CD8-positive, alpha-beta memory T cell (primary cell): ENCODE measurements at places on chromosomes 3 and 15.

- no peak overlapping the region for H3K4me3 ChIP-seq
- H3K36me3 ChIP-seq, result no peaks in the 10 kb centered on the region
- H3K4me1 ChIP-seq, result no peaks in the 10 kb centered on the region
- DNase-seq, result no peak
Measured at GRCh38 chr3:163916596-163917560, 1161.4 kb downstream of the SI start.

GRCh38 chr3:186642014-186642413 lies 1.8 kb downstream of the FETUB start:
- no peak overlapping the region for H3K4me3 ChIP-seq
- H3K4me1 ChIP-seq, result no peaks in the 10 kb centered on the region
- no peak overlapping the region for H3K27ac ChIP-seq
- no peaks in the 10 kb centered on the region for H3K36me3 ChIP-seq
- H3K27me3 ChIP-seq, result no peaks in the 10 kb centered on the region

GRCh38 chr3:129433565-129433964 lies 5.1 kb upstream of the EFCAB12 start:
- H3K4me1 ChIP-seq, result peaks cover 21% of the 10 kb centered on the region
- no peak overlapping the region for H3K27ac ChIP-seq
- H3K36me3 ChIP-seq, result peaks cover 38% of the 10 kb centered on the region
- no peaks in the 10 kb centered on the region for H3K27me3 ChIP-seq

DNA sequence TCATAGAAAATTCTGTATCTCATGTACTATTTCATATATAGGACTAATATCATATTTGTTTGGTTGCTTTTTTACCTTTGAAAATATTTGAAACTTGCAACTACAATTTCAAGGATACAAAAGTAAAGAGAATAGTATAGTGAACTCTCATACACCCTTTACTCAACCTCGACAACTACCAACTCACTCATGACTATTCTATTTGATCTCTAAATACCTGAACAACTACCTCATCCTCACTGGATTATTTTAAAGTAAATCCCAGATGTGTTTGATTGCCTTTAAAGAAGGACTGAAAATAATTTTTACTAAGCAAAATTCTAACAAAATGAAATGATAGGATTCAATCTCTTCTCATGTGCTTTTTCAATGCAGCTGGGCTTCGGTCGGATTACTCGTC lies 12.1 kb downstream of the TMPRSS7 start:
- no peak for DNase-seq
- H3K27ac ChIP-seq, result no peak overlapping the region
- H3K36me3 ChIP-seq, result no peaks in the 10 kb centered on the region
- no peaks in the 10 kb centered on the region for H3K27me3 ChIP-seq
- no peak overlapping the region for H3K4me3 ChIP-seq
- H3K4me1 ChIP-seq, result peaks cover 4% of the 10 kb centered on the region

GRCh38 chr3:100214574-100214964 lies 46.2 kb upstream of the TBC1D23 start:
- H3K4me3 ChIP-seq, result no peak overlapping the region
- H3K27me3 ChIP-seq, result no peaks in the 10 kb centered on the region
- H3K27ac ChIP-seq, result no peak overlapping the region
- no peaks in the 10 kb centered on the region for H3K36me3 ChIP-seq
- H3K4me1 ChIP-seq, result peaks cover 13% of the 10 kb centered on the region

- H3K36me3 ChIP-seq, result no peaks in the 10 kb centered on the region
- H3K4me1 ChIP-seq, result no peaks in the 10 kb centered on the region
- no peak for DNase-seq
- H3K27me3 ChIP-seq, result peaks cover 12% of the 10 kb centered on the region
- no peak overlapping the region for H3K4me3 ChIP-seq
Measured at GRCh38 chr3:32817257-32817557, 590 bp upstream of the TRIM71 start.

DNA sequence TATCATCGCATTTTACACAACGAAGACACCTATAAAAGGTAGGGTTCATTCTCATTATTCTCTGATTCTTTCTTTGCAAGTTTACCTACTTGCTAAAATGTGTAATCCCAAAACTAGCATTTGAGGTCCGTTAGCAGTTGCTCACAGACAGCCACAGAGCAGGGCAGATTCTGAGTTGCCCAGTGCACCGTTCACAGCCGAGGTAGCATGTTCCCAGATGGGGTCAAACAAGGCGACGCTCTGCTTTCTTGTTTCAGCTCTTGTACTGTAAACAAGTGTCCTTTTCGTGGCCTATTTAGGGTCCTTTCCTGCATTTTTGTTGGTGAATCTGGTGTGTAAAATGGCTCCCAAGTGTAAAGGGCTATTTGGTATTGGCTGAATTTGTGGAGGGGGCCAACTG lies 3.1 kb downstream of the PPP1R2 start:
- no peak for DNase-seq
- H3K27ac ChIP-seq, result no peak overlapping the region
- no peaks in the 10 kb centered on the region for H3K36me3 ChIP-seq
- peak overlapping the region; percentile 85 for H3K4me3 ChIP-seq
- H3K27me3 ChIP-seq, result no peaks in the 10 kb centered on the region

DNA sequence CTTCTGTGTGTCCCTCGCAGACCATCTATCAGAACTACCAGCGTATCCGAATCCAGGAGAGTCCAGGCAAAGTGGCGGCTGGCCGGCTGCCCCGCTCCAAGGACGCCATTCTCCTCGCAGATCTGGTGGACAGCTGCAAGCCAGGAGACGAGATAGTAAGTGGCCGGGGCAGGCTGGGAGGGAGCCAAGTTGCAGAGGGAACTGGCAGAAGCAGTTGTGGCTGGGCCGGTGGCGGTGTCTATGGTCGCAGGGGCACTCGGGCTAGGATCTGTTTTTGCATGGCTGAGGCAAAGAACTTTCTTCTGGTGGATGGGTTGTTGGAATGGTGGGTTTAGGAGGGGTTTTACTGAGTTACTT lies 10.1 kb downstream of the MCM2 start:
- H3K27me3 ChIP-seq, result no peaks in the 10 kb centered on the region
- no peak overlapping the region for H3K27ac ChIP-seq

- no peaks in the 10 kb centered on the region for H3K36me3 ChIP-seq
- H3K27ac ChIP-seq, result no peak overlapping the region
- DNase-seq, result no peak
- no peaks in the 10 kb centered on the region for H3K4me1 ChIP-seq
Measured at GRCh38 chr15:81209635-81210034, 13.0 kb downstream of the IL16 start.

GRCh38 chr3:31968927-31969418 lies 12.1 kb downstream of the OSBPL10 start:
- H3K27ac ChIP-seq, result no peak overlapping the region
- no peak for DNase-seq
- no peaks in the 10 kb centered on the region for H3K27me3 ChIP-seq
- no peaks in the 10 kb centered on the region for H3K36me3 ChIP-seq
- no peaks in the 10 kb centered on the region for H3K4me1 ChIP-seq

DNA sequence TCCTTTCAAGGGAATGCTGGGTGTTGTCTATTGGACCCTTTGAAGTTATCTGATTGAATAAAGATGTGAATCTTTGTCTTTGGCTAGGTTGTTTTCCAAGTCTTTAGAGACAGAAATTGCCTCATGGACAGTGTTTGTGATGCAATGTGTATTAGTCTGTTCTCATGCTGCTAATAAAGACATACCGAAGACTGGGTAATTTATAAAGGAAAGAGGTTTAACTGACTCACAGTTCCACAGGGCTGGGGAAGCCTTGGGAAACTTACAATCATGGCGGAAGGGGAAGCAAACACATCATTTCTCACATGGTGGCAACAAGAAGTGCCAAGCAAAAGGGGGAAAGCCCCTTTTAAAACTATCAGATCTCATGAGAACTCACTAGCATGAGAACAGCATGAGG lies 88.8 kb upstream of the PLXND1 start:
- H3K27ac ChIP-seq, result no peak overlapping the region
- H3K4me3 ChIP-seq, result no peak overlapping the region
- no peaks in the 10 kb centered on the region for H3K36me3 ChIP-seq
- no peak for DNase-seq

- H3K4me1 ChIP-seq, result no peaks in the 10 kb centered on the region
- H3K27ac ChIP-seq, result no peak overlapping the region
- no peaks in the 10 kb centered on the region for H3K27me3 ChIP-seq
Measured at GRCh38 chr15:60379525-60380274, 18.1 kb downstream of the ANXA2 start.

DNA sequence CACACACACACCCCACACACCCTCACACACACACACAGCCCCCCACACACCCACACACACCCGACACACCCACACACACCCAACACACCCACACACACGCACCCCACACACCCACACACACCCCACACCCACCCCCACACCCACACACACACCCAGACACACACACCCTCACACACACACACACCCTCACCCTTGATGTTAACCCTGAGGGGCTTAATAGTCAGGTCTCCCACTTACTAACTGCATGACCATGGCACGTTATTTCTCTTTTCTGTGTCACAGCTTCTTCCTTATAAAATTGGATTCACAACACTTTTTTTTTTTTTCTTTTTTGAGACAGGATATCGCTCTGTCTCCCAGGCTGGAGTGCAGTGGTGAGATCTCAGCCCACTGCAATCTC lies 2.8 kb downstream of the GRM2 start:
- H3K27me3 ChIP-seq, result no peaks in the 10 kb centered on the region
- no peak for DNase-seq
- H3K4me3 ChIP-seq, result no peak overlapping the region
- no peaks in the 10 kb centered on the region for H3K36me3 ChIP-seq
- no peak overlapping the region for H3K27ac ChIP-seq
- no peaks in the 10 kb centered on the region for H3K4me1 ChIP-seq

GRCh38 chr15:29863438-29863837 lies 41.2 kb upstream of the TJP1 start:
- no peaks in the 10 kb centered on the region for H3K27me3 ChIP-seq
- H3K4me1 ChIP-seq, result no peaks in the 10 kb centered on the region
- no peak overlapping the region for H3K27ac ChIP-seq
- no peak for DNase-seq
- H3K4me3 ChIP-seq, result no peak overlapping the region

- no peaks in the 10 kb centered on the region for H3K4me1 ChIP-seq
- no peaks in the 10 kb centered on the region for H3K36me3 ChIP-seq
- no peak overlapping the region for H3K4me3 ChIP-seq
- DNase-seq, result no peak
- H3K27me3 ChIP-seq, result peaks cover 8% of the 10 kb centered on the region
Measured at GRCh38 chr15:91055548-91056331, 33.3 kb upstream of the VPS33B start.

DNA sequence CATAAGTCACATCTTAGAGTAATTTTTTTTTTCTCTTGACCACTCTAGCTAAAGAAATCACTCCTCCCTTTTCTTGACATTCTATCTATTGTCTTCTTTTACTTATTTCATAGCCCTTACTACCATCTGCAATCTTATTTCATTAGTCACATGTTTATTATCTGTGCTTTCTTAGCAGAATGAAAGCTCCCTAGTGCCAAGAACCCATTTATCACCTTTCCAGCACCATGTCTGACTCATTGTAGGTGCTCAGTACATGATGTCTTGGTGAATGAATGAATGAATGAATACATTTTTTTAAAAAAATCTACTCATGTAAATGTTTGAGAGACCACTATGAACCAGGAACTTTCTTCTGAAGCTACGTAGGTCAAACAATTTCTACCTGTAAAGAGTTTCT lies 157.2 kb downstream of the CADPS start:
- DNase-seq, result no peak
- H3K27me3 ChIP-seq, result no peaks in the 10 kb centered on the region
- no peaks in the 10 kb centered on the region for H3K36me3 ChIP-seq
- H3K27ac ChIP-seq, result no peak overlapping the region
- H3K4me1 ChIP-seq, result no peaks in the 10 kb centered on the region
- no peak overlapping the region for H3K4me3 ChIP-seq

- no peaks in the 10 kb centered on the region for H3K4me1 ChIP-seq
- no peak overlapping the region for H3K4me3 ChIP-seq
- no peaks in the 10 kb centered on the region for H3K27me3 ChIP-seq
- no peaks in the 10 kb centered on the region for H3K36me3 ChIP-seq
Measured at GRCh38 chr3:135128818-135129217, 333.8 kb downstream of the EPHB1 start.

- H3K36me3 ChIP-seq, result no peaks in the 10 kb centered on the region
- H3K4me3 ChIP-seq, result no peak overlapping the region
- peak overlapping the region; percentile 52 for H3K27ac ChIP-seq
- H3K4me1 ChIP-seq, result no peaks in the 10 kb centered on the region
- no peak for DNase-seq
Measured at GRCh38 chr3:173007079-173007723, 133.8 kb downstream of the SPATA16 start.

GRCh38 chr15:51119120-51119519 lies 24.4 kb upstream of the TNFAIP8L3 start:
- no peaks in the 10 kb centered on the region for H3K36me3 ChIP-seq
- no peak for DNase-seq
- H3K4me1 ChIP-seq, result no peaks in the 10 kb centered on the region
- no peaks in the 10 kb centered on the region for H3K27me3 ChIP-seq
- H3K4me3 ChIP-seq, result no peak overlapping the region
- H3K27ac ChIP-seq, result no peak overlapping the region

DNA sequence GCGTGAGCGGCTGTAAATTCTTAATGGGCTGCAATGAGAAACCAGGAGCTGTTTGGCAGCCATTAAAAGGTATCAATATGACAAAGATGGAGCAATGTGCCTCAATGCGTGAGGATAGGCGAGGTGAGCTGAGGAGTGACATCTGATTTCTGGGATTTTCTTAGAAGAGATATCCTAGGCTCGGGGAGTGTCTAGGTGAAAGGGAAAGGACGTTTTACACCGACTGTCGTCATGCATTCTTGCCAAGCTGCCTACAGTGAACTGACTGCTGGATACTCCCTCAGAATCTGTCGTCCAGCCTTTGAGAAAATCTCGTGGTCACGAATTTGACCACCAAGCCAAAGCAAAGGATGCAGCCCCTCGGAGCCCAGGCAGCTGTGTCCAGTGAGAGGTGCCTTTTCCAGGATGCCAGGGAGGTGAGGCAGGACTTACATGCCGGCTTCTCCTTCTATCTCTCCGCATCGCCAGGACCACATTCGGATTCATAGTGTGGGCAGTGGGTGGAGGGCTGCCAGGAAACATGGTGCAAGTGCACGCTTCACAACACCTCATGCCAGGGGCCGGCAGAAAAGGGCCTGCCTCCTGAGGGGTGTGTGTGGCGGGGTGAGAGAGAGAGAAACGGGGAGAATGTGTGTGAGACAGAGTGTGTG lies 80.3 kb upstream of the ABHD17C start:
- H3K36me3 ChIP-seq, result no peaks in the 10 kb centered on the region
- H3K27me3 ChIP-seq, result peaks cover 4% of the 10 kb centered on the region
- H3K4me1 ChIP-seq, result no peaks in the 10 kb centered on the region
- no peak for DNase-seq

- peaks cover 77% of the 10 kb centered on the region for H3K4me1 ChIP-seq
- H3K36me3 ChIP-seq, result peaks cover 9% of the 10 kb centered on the region
- no peak for DNase-seq
- no peaks in the 10 kb centered on the region for H3K27me3 ChIP-seq
- peak overlapping the region; percentile 38 for H3K4me3 ChIP-seq
Measured at GRCh38 chr3:141412936-141413354, 44.6 kb downstream of the ZBTB38 start.
